ENCODE measurements at places on chromosomes 1 and 21. TPM values are rescaled to one million over a fixed set of nuclear protein-coding genes. Genes with fewer than 3 reads are reported as not detected.

ATAD3C gene
- 0.61 TPM for total RNA-seq

PIK3CD gene
- total RNA-seq, result 9.2 TPM

EXTL1 gene
- 0.15 TPM for total RNA-seq

AADACL4 gene
- total RNA-seq, result not detected

SERPINC1 gene
- total RNA-seq, result 0.61 TPM

LRRC38 gene
- total RNA-seq, result not detected

KRTAP19-1 gene
- not detected for total RNA-seq

DMBX1 gene
- 4.3 TPM for total RNA-seq

LIN28A gene
- 1.4 TPM for total RNA-seq

MAP3K21 gene
- 19.1 TPM for total RNA-seq

MPL gene
- total RNA-seq, result not detected

BCL2L15 gene
- 0.54 TPM for total RNA-seq

TUT4 gene
- total RNA-seq, result 50.0 TPM

CCDC27 gene
- total RNA-seq, result not detected

PCAT6 gene
- 1.9 TPM for total RNA-seq

LRRC8B gene
- 17.9 TPM for total RNA-seq

PDZK1IP1 gene
- not detected for total RNA-seq

PADI4 gene
- total RNA-seq, result 0.44 TPM

SPATA17 gene
- total RNA-seq, result 2.5 TPM

LRRC3 gene
- 7.5 TPM for total RNA-seq

PADI2 gene
- total RNA-seq, result 2.7 TPM

FAM177B gene
- not detected for total RNA-seq

SUSD4 gene
- total RNA-seq, result 0.59 TPM

VAV3 gene
- total RNA-seq, result not detected

SLC6A9 gene
- total RNA-seq, result 12.8 TPM

TMEM240 gene
- total RNA-seq, result 2.3 TPM

All from HCT116 (cell line).